ENCODE measurements at places on chromosomes 1 and 21. TPM values are rescaled to one million over a fixed set of nuclear protein-coding genes. Genes with fewer than 3 reads are reported as not detected.

Gene MPL
- 0.24 TPM for polyA plus RNA-seq

Gene PRAMEF14
- not detected for polyA plus RNA-seq

Gene NOS1AP
- polyA plus RNA-seq, result not detected

Gene PLPPR5
- polyA plus RNA-seq, result 2.8 TPM

Gene RHOU
- 20.9 TPM for polyA plus RNA-seq

Gene FBLIM1
- polyA plus RNA-seq, result 23.4 TPM

Gene IQGAP3
- 7.9 TPM for polyA plus RNA-seq

Gene SLAMF6
- 0.97 TPM for polyA plus RNA-seq

Gene ZBTB40
- 11.1 TPM for polyA plus RNA-seq

Gene GPR157
- 4.5 TPM for polyA plus RNA-seq

Gene LCE1B
- polyA plus RNA-seq, result not detected

Gene IPO13
- 54.5 TPM for polyA plus RNA-seq

Gene SLC44A5
- polyA plus RNA-seq, result 0.68 TPM

Gene DENND2C
- 8.3 TPM for polyA plus RNA-seq

Gene LRRC53
- not detected for polyA plus RNA-seq

Gene OR2L13
- polyA plus RNA-seq, result not detected

Gene FCRL1
- polyA plus RNA-seq, result 0.09 TPM

Gene ABCA4
- polyA plus RNA-seq, result 0.71 TPM

Gene HCRTR1
- not detected for polyA plus RNA-seq

Gene CLDN17
- polyA plus RNA-seq, result not detected

Gene CD1B
- not detected for polyA plus RNA-seq

Gene MRPL55
- 32.0 TPM for polyA plus RNA-seq

Gene TAF5L
- polyA plus RNA-seq, result 11.5 TPM

Gene PLA2G2C
- polyA plus RNA-seq, result not detected
